Stimulated activated CD4-positive, alpha-beta T cell treated with anti-CD3 and anti-CD28 coated beads, Interleukin-15, amount 100 ng/mL, for 1 hour (primary cell): ENCODE measurements at places on chromosomes 1 and 21.

DNA sequence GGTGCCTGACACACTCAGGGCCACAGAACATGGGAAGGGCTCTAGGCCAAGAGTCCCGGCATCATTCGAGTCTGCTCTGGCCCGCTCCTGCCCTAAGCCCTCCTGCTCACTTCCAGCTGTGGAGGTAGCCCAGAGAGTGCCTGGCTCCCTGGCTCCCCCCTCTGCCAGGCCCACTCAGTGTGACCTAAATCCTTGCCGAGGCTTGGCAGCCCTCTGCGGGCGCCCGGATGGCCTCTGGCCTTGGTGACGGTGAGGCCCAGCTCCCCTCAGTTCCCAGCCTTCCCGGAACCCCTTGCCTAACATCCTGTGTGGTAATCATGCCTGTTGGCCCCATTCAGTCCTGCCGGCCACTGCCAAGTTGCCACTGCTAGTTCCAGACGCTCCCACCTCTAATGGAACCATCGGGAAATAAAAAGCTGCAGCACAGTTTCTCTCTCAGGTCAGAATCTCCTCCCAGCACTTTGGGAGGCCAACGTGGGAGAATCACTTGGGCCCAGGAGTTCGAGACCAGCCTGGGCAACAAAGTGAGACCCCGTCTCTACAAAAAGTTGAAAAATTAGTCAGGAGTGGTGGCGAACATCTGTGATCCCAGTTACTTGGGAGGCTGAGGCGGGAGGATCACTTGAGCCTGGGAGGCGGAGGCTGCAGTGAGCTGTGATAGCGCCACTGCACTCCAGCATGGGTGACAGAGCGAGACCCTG is 1.2 kb upstream of the H6PD start:
- DNase-seq: no peak

- no peak for DNase-seq
Measured at GRCh38 chr21:33455686-33456446, 23.9 kb downstream of the TMEM50B start.

DNA sequence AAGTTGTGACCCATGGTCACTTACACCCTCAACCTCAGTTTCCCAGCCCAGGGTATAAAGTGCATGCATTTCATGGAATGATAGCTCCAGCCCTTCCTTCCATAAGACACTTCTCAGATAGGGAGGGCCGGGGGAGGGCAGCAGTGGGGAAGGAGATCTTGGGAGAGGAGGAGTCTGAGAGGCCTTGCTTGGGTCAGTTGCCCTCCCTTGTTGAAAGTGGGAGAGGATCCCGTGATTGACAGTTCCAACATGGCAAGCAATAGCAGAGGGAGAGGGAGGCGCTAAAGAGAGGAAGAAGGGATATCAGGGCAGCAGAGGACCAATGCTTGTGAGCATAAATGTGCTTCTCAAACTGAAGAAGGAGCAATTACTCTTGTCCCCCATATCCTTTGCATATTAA is 244.4 kb downstream of the CHRM3 start:
- DNase-seq: no peak

DNA sequence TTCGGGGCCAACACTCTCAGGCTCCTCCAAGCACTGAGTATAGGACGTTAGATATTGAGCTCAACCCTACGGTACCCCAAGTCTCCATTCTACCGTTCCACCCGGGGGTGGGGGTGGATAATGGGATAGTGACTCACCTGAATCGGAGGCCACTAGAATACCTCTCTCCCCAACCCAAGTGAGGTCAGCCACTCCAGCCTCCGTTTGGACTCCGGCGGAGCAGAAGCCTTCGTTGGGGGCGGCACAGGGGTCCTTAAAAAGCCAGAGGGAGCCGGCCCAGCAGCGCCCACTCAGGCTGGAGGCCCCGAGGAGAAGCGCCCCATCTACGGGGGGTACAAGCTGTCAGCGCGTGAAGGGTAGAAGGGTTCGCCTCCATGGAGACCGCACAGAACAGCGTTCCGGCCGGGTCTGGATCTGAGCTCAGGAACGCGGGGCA is 556 bp downstream of the WDR77 start:
- DNase-seq: peak; percentile 9

DNA sequence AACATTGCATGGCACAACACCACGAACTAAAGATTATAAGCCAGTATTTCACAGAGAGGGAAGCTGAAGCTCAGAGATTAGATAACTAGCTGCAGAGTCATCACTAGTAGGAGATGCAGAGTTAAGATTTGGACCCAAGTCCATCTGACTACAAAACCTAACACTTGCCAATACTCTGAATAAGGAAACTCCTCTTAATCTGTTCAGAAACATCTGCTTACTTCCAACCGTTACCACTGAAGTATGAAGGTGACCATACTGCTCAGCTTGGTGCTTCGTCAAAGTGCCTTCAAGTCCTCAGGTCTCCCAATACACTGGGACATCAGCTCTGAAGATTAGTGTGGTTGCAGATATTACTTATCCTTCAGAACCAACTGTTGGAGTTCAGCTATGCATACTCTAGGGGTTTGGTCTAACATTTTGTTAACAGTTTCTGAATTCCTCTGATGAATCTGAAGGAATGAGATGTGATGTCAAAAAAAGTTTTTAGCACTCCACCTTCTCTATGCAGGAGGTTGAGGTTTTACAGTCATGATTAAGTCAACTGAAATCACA is 179.6 kb downstream of the TPR start:
- no peak for DNase-seq
